ENCODE measurements at places on chromosomes 5 and 9.

GRCh38 chr9:9945966-9946365, 666.8 kb downstream of the PTPRD start:
- DNase-seq, result no peak

DNA sequence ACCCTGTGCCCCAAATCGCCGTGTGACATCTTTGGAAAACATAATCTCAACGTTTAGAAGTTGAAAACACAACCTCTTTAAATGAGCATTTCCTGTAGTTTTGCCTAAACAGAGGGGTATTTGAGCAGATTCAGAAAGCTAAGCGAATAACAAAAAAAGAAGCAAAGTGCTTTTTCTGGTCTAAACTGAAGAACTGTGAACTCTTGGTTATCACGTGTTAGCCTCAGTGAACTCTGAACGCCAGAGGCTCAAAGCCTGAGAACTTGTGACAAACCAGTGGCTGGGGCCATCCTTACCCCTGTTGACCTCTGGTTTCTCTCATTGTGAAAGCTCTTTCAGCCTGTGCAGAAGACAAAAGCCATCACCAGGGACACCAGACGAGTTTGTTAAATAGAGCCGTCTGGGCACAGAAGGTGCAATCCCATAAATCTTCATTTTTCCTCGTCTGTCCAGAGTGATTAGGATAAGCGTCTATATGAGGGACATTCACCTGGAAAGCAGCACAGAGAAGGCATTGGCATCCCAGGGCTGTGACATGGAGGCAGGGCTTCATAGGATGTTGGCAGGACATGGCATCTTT, 61.4 kb upstream of the ICE1 start:
- DNase-seq, result no peak

- DNase-seq, result no peak
Measured at GRCh38 chr5:84227236-84227635, 157.4 kb downstream of the EDIL3 start.

DNA sequence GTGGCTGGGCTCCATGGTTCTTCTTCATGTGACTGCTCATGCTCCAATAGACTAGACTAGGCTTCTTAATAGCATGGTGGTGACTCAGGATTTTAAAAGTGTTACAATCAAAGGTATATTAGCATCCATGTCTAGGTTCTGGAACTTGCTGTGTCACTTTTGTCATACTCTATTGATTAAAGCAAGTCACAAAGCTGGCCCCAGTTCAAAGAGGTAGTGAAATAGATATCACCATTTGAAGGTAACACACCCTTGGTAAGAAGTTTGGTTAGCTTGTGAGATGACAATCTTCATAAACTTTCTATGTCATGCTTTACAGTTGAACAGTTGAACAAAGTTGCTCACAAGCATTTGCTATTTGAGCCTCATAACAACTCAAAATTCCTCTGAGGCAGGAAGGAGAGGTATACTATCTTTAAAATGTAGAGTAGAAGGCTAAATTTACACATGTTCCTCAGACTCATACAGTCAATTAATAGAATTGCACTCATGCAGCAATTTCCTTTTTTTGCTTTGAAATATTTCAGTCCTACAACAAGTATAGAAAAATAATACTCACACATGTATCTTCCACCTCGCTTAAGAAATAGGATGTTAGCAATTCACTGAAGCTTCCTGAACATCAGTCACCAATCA, 56.8 kb upstream of the TMEM252 start:
- no peak for DNase-seq

DNA sequence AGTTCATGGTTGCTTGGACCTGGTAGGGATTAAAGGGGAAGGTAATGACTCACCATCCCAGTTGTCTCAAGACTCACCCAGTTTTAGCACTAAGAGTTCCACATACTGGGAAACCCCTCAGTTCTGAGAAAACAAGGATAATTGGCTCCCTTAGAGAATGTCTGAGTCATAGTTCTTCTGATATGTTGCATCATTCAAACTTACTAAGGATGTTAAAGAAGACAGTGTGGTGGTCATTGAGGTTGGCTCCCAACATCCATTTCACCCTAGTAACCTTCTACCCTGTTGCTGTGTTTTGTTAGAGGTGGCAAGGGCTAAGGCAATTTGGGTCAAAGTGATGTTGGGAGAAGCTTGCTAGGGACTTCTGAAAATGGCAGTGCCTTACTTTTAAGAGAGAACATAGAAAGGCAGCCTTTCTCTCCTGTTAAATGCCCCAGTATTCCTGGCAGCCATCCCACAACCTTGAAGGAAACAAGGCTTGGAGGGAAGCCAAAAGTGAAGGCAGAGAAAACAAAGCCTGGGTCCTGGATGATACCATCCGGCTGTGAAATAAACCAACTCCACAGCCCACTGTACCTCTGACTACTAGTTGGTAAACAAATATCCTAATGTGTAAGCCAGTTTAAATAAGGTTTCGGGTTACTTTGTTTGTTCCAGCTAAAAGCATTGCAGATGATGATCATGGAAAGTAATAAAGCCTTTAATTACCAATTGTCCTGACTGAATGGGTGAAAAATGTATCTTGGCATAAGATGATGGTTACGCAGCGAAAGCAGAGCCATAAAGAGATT, 80.4 kb upstream of the ADAMTSL1 start:
- no peak for DNase-seq

GRCh38 chr5:88364991-88365390, 96.3 kb upstream of the TMEM161B start:
- DNase-seq, result no peak

DNA sequence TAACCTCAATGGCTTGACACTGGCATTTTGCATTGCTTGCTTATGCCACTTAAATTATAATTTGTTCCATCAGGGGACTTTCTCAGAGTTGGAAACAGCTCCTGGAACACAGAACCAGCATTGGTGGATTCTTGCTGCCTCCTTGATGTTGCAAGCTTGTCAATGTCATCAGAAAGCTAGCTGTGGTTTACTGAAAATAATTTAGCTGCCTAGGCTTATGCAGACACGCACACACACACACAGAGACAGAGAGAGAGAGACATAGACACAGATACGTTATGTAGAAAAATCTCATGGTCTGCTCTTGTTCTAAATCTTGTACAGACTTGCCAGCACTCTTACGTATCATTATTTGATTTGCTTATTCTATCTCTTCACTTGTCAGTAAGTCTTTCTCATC, 78.0 kb downstream of the HMHB1 start:
- DNase-seq, result no peak

DNA sequence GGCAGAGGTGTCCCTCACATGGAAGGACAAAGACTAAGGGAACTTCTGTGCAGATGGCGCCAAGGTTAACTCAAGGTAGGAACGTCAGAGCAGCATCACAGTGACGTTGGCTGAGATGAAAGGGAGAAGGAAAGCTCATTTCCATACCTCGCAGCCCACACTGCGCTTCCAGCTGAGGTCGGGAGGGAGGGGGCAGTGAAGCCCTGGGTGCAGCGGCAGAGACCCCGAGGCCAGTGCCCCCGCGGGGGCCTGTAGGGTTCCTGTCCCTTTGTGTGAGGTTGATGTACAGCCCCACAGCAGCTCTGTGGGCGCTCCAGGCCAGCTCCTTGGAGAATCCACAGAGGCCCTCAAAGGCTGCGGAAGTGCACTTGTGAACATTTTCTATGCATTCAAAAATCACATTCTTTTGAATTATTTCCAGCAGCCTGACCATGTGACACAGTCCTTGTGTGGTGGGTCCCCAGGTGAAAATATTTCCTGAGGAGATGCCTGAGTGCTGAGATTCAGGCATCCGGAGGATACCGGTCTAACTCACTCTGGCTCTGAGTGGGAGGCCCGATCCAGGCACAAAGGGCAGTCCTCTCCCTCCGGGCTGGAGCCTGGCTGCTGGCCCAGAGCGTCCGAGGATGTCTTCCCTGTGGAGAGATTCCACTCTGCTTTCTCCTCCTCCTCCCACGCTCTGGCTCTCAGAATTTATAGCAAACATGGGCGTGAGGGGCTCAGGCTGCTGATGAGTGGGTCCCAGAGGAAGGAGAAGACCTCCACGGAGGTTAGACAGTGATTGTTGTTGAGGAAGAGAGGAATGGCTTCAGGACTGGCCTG, 150.7 kb downstream of the ICE1 start:
- DNase-seq, result peak; percentile 30

GRCh38 chr9:14298601-14299022, 15.3 kb downstream of the NFIB start:
- DNase-seq, result no peak

DNA sequence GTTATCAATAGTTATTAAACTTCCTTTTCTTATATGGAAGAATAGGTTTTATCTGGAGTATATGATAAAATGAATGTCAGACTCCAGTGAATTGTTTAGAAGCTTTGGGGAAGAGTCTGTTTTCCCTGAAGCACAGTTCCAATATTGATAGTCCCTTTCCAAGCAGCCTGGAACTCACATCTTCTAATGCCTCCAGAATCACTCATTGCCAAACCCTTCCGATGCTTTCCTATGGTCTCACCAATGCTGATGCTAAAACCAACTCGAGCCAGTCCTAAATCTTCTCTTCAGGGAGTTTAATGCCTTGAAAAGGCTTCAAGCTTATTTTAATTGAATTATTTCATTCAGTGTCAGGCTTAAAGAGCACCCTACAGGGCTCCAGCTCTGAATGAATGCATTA, 121.2 kb downstream of the PTTG1 start:
- DNase-seq, result no peak

DNA sequence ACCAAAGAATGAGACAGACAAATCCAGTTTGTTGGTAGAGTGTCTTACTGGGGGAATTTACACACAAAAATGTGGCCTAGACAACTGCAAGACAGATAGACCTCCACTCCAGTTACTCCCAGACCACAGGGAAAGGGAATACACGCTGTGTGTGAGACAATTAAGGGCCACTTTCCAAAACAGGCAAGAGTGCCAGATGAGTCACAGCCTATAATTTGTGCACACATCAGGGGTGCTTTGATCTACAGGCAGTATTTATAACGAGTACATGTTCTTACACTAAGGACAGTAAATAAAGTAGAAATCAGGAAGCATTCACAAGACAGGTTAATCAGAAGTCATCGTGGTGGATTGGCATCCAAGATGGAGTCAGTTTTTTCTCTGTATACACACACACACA, 114.8 kb downstream of the ZNF622 start:
- DNase-seq, result no peak

DNA sequence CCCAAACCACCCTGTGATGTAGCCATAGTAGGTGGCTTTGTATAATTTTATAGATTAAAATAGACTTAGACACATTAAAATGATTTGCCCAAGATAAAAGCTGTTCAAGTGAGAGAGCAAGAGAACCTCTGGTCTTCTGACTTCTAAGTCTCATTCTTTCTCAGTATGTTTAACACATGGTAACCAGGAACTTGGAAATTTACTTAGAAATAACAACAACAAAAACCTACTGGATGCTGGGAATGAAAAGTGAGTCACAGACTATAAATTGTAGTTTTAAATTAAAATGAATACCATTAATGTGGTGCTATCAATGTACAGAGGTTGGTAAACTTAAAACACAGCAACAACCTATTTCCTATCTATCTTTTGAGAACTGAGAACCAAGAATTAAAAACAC, 30.4 kb downstream of the HMGCR start:
- no peak for DNase-seq

Data from H7 (cell line).